ENCODE measurements at places on chromosomes 16 and 17.
A peak's percentile ranks its signal among the peaks of the same experiment; 100 is the strongest.

- no peak for DNase-seq
Measured at GRCh38 chr17:35743626-35744328, 9.3 kb downstream of the GAS2L2 start.

DNA sequence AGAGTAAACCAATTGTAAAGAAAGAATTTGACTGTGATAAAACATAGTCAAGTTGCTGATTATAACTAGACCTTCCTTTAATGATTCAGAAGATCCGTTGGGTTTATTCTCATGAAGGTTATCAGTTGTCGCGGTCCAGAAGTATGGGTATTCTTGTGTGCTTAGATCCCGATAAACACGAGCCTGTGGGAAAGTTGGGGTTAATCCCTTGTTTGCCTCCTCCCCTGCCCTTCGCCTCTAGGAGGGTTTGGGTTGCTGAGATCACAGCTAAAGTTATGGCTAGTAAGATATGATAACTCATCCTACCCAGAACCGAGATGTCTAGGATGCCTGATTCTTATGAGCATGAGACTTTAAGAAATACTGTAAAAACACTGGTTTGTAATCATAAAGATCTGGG, 66.8 kb downstream of the GPRC5B start:
- DNase-seq: no peak

- no peak for DNase-seq
Measured at GRCh38 chr17:3910420-3911270, 5.6 kb downstream of the P2RX1 start.

DNA sequence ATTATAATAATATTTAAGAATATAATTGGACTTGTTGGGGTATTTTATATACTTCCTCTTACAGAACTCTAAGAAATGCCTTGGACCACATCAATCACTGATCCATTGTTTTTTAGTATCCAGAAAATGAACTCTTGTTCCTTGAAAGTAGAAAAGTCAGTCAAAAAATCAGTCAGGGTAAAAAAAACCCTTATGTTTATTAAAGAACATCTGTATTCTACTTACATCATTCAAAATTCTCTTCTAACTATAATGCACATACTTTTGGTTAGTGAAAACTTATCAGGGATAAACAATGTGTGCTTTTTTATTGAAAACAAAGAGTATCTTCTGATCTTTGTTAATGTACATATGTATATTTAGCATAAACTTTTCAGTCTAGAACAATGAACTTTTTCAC, 23.5 kb upstream of the CDR2 start:
- DNase-seq: no peak

- DNase-seq: no peak
Measured at GRCh38 chr17:42682722-42683403, 532 bp downstream of the CNTNAP1 start.

DNA sequence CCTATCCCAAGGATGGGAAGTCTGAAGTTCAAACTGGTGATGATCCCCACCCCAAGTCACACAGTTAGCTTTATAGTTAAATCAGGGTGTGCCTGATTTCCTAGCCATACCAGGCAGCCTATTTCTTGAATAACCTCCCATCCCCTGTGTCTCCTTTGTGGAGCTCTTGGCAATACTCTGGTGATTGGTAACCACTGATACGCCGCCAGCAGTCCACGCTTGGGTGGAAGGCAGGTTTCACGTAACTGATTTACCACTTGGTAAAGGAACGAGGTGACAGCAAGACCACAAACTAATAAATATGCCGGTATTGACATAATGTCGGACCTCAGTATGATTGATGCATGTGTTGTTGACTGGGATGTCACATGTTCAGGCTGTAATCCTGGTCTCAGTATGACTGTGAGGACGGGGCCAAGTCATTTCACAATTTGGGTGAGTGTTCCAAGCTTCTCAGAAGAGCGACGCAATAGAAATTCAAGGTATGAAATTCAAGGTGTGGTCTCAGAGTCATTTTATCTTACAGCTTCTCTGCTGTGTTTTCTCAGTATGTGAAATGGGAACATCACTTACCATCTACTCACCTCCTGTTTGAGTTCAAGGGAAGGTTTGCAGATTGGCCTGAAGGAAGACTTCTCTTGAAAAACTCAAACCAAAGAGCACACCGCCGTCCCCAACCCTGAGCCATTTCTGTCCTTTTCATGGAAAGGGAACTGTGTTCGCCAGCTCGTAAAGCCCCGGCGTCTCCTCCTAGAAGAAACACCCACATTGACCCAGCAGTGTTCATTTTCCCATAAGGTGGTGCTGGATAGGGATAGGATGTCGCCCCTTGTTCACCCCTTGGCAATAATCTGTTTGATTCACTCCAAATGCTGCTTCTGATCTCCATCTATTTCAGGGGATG, 678.9 kb downstream of the WWOX start:
- DNase-seq: no peak

DNA sequence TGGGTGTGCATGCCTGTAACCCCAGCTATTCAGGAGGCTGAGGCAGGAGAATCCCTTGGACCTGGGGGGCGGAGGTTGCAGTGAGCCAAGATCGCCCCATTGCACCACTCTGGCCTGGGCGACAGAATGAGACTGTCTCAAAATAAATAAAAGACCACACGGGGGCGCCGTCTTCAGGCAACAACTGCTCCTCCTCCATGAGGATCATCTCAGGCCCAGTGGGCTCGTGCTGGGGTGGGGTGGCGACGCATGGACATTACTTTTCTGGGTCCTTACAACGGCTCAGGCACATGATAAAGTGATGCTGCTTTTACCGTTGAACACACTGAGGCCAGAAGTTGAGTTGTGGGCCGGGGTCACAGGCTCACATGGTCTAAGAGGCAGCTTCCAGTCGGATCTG, 56.2 kb downstream of the PRMT7 start:
- DNase-seq: no peak

- DNase-seq: no peak
Measured at GRCh38 chr16:81896902-81897301, 114.4 kb downstream of the SDR42E1 start.

DNA sequence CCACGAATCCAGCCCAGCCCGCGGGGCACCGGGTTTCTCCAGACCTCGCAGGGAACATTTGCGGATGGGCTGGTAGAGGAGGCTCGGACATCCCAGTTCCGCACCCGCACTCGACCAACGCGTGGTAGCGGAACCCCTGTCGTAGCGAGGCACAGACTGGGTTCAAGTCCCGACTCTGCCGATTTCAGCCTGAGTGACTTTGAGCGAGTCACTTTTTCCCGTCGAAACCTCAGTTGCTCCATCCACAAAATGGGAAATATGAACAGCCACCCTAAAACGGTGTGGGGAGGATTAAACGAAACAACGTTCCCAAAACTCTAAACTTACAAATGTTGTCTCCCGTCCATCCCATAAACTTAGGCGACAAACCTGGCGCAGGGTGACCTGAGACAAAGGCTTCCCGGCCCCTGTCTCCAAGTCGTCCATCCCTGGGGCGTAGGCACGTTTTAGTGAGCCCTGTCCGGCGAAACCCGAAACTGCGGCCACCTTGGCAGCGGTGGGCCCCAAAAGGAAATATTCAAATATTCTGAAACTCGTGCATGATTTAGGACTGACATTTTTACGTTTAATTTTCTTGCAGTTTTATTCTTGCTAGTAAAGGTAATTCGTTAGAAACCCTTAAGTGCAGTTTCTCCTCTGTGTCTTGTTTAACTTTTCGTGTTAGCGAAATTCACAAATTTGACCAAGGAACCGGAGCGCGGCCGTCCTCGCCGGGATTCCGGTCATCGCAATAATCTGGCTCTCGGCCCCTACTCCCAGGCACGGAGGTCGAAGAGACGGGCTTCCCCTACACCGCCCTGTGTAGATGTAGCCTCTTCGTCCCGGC, 1.9 kb upstream of the MLLT6 start:
- DNase-seq: no peak

DNA sequence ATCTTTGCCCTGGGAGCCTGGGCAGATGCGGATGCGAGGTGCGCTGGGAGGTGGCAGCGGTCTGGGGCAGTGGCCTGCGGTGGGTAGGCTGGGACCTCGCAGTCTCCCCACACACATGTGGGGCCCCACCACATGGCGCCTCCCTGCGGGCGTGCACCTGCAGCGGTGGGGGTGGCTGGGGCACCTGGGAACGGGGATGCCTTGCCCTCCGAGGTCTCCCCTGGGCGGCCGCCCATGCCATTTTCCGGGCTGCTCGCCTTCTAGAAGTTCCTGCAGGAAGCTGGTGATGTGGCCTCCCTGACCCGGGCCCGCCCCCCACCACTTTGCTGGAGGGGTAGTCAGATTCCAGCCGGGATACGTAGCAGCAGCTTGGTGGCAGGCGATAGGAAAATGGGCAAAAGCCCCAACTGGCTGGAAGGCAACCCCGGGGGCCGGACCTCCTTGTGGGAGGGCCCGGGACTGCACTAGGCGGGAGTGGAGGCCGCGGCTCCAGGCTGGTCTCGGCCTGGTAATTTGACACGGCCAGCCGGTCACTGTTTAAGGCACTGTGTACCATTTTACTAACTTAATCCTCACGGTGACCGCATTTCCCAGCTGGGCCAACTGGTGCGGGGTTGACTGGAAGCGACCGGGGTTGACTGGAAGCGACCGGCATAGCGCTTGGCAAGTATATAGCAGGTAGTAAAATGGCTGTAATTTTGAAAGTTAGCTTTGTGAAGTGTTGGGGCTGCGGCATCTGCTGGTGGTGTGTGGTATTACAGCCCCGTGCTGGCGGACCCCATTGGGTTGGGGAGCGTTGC, 38.5 kb downstream of the IGF2BP1 start:
- no peak for DNase-seq

GRCh38 chr17:80696456-80696855, 151.8 kb downstream of the RPTOR start:
- DNase-seq: no peak

- DNase-seq: peak; percentile 20
Measured at GRCh38 chr17:688100-688989, 26.3 kb downstream of the VPS53 start.

GRCh38 chr17:66406701-66407644, 104.6 kb downstream of the PRKCA start:
- no peak for DNase-seq

GRCh38 chr17:1043601-1044251, 46.8 kb downstream of the TIMM22 start:
- no peak for DNase-seq

DNA sequence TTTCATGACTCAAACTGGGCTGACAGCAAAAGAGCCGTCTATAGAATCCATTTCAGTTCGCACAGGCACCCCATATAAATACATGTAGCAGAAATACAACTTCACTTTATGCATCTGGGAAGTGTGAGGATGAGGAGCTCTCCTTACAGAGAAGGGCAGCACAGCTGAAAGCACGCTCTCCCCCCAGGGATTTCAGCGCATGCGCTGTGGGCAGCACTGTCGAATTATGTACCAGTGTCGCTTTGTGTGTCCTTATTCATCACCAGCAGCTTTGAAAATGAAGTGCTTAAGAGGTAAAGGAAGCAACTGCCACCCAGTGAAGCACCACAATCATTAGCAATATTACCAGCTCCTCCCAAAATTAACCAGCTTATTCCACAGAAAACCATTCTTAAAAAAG, 39.9 kb downstream of the CEP95 start:
- DNase-seq: no peak

DNA sequence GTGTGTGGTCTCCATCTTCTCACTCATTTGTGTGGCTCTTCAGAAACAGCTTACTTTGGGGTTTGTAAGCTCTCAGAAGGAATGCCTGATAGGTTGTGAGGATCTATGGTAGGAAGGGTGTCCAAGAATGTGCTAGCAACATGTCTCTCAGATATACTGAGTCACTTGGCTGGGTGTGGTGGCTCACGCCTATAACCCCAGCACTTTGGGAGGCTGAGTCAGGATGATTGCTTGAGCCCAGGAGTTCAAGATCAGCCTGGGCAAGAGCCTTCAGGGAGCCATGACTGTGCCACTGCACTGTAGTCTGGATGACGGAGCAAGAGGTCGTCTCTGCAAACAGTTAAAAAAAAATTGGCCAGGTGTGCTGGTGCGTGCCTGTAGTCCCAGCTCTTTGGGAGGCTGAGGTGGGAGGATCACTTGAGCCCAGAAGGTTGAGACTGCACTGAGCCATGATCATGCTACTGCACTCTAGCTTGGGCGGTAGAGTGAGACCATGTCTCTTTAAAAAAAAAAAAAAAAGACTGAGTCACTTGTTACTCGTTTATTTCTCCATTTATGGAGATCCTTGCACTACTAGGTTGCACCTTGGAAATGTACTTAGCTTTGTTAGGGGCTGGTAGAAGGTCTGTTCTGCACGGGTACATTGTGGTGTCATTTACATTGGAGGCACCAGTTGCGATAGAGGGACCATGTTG, 232.0 kb downstream of the SNX29 start:
- DNase-seq: no peak

GRCh38 chr17:76139801-76140660, 1.0 kb downstream of the FOXJ1 start:
- no peak for DNase-seq

GRCh38 chr17:48873209-48873608, 19.4 kb upstream of the ATP5MC1 start:
- DNase-seq: no peak

DNA sequence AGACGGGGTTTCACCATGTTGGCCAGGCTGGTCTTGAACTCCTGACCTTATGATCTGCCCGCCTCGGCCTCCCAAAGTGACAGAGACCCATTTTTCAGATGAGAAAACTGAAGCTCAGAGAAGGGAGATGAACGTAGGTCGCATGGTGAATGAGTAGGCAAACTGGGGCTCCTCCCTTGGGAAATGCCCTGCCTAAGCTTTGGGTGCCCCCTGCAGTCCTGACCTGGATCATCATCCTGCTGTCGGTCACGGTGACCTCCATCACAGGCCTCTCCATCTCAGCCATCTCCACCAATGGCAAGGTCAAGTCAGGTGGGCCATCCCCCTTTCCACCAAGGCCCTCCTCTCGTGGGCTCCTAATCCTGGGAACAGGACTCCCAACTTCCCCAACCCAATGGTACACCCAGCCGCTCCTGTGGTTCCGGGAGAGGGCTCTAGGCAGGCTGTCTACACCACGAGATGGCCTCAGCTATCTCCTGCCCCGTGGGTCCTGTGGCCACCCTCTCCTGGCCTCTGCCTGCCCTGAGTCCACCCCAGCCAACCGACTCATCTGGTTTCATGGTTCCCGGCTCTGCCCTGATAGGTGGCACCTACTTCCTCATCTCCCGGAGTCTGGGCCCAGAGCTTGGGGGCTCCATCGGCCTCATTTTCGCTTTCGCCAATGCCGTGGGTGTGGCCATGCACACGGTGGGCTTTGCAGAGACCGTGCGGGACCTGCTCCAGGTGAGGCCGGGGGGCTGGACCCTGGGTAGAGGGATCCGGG, 4.7 kb downstream of the SLC12A3 start:
- DNase-seq: no peak

- peak; percentile 59 for DNase-seq
Measured at GRCh38 chr17:34306466-34306865, 12.8 kb upstream of the CCL8 start.

DNA sequence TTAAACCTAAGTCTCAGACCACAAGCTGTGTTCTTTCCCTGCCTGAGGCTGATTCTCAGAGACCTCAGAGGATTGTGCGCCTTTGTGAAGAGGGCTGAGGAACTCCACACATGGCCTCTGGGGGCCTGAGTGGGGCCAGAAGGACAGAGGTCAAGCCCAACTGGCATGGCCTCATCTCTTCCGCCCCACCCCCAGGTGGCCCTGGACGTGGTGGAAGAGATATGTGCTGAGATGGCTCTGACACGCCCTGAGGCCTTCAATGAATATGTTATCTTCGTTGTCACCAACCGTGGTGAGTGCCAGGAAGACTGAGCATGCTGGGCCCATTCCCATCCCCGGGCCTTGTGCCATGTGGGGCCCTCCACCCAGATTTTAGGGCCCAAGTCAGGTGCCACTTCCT, 20.1 kb upstream of the ALKBH5 start:
- no peak for DNase-seq

GRCh38 chr17:58517378-58517927, 3.0 kb upstream of the MTMR4 start:
- no peak for DNase-seq

GRCh38 chr16:87356491-87356853, 27.1 kb downstream of the FBXO31 start:
- DNase-seq: no peak

- DNase-seq: no peak
Measured at GRCh38 chr16:15426796-15427195, 7.6 kb upstream of the BMERB1 start.

Data from fibroblast of skin of left quadriceps (primary cell).